ENCODE measurements at places on chromosomes 2 and 18.

GRCh38 chr2:36541891-36542595 lies 55.9 kb downstream of the FEZ2 start:
- DNase-seq = no peak

- no peak for DNase-seq
These were observed 245.4 kb downstream of the GALR1 start for GRCh38 chr18:77495079-77495478.

DNA sequence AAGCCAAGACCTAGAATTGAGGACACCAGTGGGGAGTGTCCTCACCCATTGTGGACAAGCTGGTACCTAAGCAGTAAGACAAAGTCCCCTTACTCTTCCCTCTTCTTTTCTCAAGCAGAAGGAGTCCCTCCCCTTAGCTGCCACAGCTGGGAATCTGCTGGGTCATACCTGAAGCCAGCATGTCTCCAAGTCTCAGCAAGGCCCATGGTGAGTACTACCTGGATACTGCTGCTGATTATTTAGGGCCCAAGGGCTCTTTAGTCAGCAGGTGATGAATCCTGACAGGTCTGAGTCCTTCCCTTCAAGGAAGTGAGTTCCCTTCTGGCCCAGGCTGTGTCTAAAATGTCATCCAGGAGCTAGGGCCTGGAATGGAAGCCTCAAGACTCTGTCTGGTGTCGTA lies 198.6 kb upstream of the STK17B start:
- no peak for DNase-seq

GRCh38 chr2:58072102-58072501 lies 25.5 kb downstream of the VRK2 start:
- DNase-seq = no peak

DNA sequence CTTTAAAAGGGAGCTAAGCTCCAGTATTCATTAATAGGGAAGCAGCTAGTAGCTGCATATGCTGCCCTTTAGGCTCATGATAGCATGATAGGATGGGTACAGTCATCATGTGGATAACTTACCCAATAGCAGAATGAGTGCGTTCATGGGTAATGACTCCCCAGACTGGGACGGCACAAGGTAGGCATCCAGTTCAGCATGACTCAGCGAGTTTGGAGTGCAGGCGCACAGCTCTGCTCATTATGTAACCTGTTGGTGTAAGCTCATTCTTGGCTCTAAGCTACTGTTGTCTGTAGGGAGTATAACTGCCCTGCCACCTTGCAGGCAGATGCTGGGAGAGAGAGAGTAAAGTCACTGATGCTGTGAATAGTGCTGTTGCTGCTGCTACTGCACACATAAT lies 209.2 kb upstream of the SYT4 start:
- DNase-seq = peak; percentile 43
